ENCODE measurements at places on chromosomes 6 and 20.

DNA sequence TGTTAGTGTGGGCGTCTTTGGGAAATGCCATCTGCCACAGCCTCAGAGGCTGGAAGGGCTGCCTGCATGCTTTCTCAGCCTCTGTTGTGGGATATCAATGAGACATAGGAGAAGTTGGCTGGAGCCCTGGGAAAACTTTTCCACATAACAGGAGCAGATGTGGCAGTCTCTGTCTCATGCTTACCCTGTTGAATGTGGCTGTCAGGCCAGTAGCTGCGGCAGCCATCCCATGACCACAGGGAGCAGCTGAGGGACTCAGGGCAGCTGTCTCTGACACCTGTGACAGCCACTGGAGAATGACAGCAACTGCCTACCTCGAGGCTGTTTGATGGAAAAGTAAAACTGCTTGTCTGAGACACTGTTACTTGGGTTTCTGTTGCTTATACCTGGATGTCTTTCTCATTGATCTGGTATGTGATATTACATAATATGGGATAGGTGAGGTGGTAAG lies 64.4 kb downstream of the TULP4 start:
- DNase-seq: no peak

DNA sequence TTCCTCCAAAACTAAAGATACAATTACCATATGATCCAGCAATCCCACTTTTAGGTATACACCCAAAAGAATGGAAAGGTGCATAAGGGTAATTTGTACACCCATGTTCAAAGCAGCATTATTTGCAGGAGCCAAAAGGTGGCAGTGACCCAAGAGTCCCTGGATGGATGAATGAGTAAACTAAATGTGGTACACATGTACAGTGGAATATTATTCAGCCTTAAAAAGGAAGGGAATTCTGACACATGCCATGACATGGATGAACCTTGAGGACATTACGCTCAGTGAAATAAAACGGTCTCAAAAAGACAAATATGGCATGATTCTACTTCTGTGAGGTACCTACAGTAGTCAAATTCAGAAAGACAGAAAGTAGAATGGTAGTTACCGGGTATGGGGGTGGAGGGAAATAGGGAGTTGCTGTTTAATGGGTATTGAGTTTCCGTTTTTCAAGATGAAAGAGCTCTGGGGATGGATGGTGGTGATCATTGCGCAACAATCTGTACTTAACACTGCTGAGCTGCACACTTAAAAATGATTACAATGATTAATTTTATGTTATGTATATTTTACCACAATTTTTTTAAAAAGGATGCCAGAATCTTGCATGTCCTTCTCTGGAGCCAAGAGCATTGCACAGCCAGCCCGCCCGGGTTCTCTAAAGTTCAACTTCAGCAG lies 518.9 kb upstream of the JARID2 start:
- DNase-seq: no peak

- DNase-seq: no peak
These were observed 22.3 kb downstream of the KCNB1 start for GRCh38 chr20:49460131-49460530.

DNA sequence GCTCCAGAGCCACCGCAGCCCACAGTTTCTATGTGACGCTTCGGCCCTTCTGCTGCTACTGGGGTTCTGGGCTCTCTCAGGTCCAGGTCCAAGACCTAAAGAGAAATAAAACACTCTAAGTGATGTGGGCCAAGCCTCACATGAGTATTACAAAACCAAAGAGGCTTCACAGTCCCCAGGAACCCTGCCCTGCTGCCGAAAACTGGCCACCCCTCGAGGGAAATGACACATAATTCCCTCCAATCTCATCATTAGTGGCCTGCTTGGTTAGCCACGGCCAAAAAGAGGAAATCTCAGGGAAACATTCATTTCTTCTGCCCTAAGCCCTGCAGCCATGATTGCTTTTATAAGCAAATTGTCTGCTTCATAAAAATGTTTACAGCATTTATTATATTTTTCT lies 32.5 kb downstream of the DLL1 start:
- DNase-seq: no peak

- DNase-seq: no peak
These were observed 93.3 kb upstream of the CLDN20 start for GRCh38 chr6:155170519-155170918.

GRCh38 chr6:101597693-101598092 lies 204.2 kb downstream of the GRIK2 start:
- no peak for DNase-seq

GRCh38 chr6:132471787-132472186 lies 41.1 kb downstream of the STX7 start:
- no peak for DNase-seq

DNA sequence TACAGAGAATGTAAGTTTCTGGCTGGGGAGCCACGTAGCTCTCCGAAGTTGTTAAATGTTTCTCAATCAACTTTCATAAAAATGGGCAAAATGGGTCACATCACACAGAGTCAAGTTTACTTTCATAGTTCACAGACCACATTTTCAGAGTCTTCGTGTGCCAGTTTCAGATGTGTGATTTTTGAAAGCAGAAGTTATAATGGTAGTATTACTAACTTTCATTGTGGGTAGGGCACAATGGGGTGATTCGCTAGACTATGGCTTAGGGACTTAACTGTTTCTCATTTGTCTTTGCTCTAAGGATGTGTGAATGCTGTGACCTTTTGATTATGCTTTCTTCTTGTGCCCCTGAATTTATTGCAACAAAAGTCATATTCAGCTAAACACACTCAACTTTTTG lies 109.0 kb upstream of the SUPT3H start:
- no peak for DNase-seq

DNA sequence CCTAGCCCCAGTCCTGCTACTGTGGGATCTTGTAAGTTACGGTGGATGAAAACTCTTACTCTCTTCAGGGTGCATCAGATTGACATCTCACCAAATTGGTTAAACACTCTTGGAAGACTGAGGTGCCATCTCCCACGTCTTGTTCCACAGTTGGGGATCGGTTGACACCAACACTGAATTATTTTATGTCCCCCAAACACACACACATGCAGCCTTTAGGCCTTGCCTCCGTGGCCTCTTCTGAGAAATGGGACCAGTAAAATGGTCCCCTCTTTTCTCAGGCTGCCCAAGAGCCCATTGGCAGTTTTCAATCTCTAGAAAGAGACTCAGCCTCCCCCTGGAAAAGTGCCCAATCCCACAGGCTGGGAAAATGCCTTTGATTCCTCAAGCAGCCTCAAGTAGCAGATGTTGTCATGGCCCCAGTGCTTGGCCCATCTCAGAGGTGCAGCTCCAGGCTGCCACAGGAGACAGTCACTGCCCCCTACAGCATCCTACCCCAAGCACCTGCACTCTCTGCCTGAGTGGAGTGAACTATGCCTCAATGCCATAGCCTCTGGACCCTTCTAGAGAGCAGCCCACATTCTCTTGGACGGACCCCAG lies 163.9 kb downstream of the ANKRD60 start:
- no peak for DNase-seq

GRCh38 chr6:129235167-129236000 lies 352.4 kb downstream of the LAMA2 start:
- DNase-seq: no peak

DNA sequence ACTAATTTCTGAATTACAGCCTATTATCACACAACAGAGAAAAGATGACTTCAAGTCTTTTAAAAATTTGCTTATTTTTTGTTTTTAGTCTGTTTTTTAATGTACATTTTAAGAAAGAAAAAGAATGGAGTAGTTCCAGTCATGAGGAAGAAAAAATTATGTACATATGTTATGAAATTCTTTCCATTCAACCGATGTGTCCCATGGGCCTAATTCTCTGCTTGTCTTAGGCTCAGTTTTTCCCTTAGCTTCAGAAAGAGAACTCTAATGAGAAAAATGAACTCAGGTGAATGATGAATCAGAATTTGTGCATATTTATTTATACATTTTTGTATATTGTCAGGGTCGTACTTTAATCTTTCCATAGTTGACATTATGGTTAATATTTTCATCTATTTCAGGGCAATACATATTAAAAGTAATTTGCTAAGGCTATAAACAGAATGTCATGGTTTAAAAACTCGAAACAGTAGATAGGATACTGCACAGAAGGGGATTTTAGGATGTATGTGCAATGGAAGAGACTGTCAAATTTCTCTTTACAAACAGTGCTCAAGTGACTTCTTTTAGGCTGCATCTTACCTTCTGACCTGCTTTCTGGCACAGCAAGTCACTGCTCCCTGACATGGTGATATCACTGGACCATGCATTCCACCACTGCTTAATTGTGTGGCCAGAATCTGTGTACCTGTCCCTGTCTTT lies 153.1 kb downstream of the EPHA7 start:
- no peak for DNase-seq

DNA sequence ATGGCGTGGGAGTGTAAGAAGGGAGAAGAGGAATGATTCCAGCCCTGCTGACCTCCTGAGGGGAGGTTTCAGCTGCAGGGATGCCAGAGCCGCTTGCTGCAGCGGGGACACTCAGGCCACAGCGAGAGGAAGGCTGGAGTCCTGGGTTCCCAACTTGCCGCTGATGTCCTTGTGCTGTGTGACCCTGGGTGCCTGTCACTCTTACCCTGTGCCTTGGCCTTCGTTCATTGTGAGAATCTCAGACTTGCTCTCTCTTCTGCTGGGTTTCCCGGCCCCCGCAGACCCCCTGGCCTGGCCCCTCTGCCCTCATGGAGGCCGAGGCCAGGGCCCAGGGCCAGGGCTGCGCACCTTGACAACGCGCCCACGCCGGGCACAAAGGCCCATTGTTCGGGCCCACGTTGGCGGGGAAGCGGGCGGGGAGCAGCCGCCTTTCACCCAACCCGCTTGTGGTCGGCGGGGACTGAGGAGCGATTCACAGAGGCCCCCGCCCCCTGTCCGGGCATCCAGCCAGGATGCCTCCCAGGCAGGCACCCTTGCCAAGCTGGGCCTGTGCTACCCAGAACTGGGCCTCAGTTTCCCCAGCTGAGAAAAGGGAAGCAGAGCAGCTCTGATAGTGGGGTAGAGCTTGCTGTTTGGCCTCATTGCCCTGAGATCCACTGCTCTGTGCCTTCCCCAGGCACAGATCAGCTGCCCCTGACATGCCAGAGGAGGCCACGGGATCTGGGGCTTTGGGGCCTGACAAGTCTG lies 52.4 kb downstream of the CEBPB start:
- DNase-seq: no peak

DNA sequence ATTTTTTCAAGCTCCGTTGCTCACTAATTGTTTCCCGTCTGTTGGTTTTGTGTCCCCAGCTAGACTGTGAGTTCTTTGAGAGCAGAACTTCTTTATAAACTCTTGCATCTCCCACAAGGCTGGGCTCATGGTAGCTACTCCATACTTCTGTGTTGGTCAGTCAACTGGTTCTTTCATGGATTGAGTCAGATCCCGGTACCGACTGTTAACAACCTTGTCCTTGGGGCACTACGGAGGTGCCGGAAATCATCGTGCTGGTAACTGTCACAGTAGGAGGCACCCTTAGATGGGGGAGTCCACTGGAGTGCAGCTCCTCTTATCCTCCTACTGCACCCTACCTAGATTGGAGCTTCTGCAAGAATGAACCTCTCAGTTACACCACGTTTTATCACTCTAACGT lies 8.6 kb upstream of the STX16 start:
- no peak for DNase-seq

DNA sequence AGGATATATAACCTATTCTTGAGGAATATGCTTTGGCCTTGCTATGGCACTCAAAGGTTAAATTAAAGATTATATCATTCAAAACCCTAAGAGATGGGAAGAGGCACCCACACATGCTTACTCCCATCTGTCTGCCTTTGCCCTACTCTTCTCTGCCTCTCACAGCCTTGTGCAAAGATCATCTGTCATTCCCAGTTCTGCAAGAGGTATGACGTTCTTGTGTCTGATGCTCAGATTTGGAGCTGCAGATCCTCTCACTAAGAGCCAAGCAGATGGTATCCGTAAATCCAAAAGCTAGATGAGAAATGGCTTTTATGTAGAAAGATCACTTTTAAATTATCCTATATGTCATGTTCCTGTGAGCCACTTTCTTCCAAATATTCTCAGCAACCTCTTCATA lies 112.0 kb downstream of the GPR63 start:
- no peak for DNase-seq

GRCh38 chr6:45812922-45813321 lies 202.7 kb downstream of the CLIC5 start:
- no peak for DNase-seq

DNA sequence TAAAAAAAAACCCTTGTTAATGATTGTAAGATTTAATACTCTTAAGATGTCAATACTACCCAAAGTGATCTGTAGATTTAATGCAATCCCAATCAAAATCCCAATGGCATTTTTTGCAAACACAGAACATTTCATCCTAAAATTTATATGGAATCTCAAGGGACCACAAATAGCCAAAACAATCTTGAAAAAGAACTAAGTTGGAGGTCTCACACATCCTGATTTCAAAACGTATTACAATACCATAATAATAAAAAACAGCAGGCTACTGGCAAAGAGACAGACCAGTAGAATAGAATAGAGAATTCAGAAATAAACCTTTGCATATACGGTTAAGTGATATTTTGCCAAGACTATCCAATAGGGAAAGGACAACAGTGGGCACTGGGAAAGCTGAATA lies 331.9 kb upstream of the JARID2 start:
- DNase-seq: no peak

DNA sequence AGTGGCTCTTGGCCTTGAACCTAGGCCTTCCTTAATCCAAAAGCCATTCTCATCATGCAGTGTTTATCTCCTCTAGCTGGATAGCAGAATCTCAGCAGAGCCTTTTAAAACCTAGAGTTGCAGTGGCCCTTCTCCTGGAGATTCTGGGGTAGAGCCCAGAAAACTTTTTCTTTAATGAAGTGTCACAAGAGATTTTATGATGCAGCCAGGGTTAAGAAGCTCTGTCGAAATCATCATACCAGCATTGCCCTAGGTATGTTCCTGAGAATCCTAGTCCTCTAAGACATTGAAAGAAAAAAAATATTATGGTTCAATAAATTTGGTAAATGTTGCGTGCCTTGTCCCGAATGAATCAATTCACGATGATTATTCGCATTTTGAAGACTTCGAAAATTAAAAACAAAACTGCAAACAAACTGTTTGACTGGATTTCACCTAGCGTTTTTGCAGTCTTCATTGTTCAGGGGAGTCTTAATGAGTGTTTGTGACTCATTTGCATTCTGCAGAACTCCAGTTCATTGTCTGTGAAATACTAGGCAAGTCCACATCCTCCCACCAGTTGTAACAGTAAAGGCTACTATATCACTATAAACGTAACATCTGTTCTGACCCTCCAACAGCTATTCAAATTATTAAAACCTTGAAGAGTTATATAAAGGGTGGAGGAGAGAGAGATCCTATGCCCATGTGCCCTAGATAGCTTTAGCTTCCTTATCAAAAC lies 198.6 kb downstream of the UST start:
- DNase-seq: no peak

DNA sequence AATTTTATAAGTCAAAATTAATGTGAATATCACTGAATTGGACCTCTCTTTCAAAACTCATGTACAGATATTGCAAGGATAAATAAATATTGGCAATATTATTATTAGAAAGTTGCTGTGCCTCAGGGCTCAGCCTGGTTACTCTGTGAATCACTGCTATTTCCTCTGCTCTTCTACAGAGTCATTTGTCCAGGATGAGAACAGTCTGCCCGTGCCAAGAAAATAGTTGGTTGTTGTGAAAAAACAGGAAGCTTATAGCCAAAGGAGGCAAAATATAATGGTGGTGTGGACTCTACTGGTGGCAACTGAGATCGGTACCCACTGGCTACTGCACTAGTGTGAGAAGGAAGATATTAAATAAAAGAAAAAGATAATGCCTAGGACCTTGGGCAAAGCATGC lies 93.6 kb downstream of the RIMS1 start:
- no peak for DNase-seq

GRCh38 chr6:34695729-34696188 lies 808 bp downstream of the ILRUN start:
- DNase-seq: no peak

GRCh38 chr20:4134355-4134834 lies 119.0 kb upstream of the RNF24 start:
- no peak for DNase-seq

GRCh38 chr20:51661609-51662178 lies 106.5 kb downstream of the ATP9A start:
- DNase-seq: no peak

Data from cerebellar cortex (tissue), 1 donor.